ENCODE measurements at places on chromosomes 5 and 9. TPM values are rescaled to one million over a fixed set of nuclear protein-coding genes. Genes with fewer than 3 reads are reported as not detected.

DNA sequence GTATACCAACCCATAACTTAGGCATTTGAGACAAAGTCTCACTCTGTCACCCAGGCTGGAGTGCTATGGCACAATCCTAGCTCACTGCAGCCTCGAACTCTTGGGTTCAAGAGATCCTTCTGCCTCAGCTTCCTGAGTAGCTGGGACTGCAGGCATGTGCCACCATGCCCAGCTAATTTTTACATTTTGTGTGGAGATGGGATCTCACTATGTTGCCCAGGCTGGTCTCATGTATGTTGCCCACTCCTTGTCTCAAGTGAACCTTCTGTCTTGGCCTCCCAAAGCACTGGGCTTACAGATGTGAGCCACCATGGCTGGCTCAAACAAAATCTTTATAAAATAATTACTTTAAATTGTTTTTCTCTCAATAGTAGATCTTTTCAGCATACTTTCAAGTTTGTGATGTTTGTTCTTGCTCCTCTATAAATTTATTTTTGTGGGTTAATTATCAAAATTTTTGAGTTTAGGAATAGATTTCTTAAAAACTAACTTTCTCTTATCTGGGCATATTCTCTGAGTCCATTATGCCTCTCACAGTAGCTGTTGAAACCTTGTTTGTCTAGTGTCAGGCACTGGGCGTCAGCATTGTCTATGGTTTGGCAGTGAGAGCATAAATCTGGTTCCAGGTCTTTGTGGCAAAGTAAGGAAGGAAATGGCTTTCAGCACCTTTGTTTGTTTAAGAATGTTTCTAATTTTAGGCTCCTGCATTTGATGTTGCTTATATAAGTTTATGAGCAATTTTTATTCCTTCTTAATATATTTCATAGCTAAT, 38.7 kb downstream of the NLN start:
- peak; percentile 41 for DNase-seq
- H3K27me3 ChIP-seq = no peaks in the 10 kb centered on the region
- H3K27ac ChIP-seq = no peak overlapping the region
- peaks cover 26% of the 10 kb centered on the region for H3K4me1 ChIP-seq
- no peak overlapping the region for H3K4me3 ChIP-seq

Gene GIN1
- 8.0 TPM for total RNA-seq

DNA sequence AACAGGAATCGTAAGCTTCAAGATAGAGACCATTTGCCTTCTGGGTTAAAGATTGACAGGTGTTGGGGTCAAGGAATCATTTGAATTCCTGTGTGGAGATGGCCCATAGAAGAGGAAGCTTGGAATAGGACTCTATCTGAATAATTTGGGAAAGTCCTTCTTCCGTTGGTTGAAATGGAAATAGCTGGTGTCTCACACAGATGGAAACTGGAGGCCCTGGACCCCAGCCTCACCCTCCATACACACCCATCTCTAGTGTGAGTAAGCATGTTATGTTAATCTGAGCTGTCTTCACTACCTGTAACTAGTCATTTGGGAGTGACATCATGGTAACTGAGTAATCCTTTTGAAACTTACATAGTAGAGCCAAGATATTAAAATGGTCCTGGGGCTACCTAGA, 184.4 kb downstream of the CD180 start:
- peak overlapping the region; percentile 86 for H3K27ac ChIP-seq
- peaks cover 70% of the 10 kb centered on the region for H3K4me1 ChIP-seq
- H3K27me3 ChIP-seq = peaks cover under 1% of the 10 kb centered on the region
- H3K4me3 ChIP-seq = 0 out of 2 replicates have a peak overlapping the region, but pooled peaks have one; percentile 6
- no peak for DNase-seq

GRCh38 chr5:15959370-15960164, 220.0 kb downstream of the MARCHF11 start:
- H3K27ac ChIP-seq = no peak overlapping the region
- no peak overlapping the region for H3K4me3 ChIP-seq
- H3K36me3 ChIP-seq = no peaks in the 10 kb centered on the region
- H3K4me1 ChIP-seq = no peaks in the 10 kb centered on the region

Gene YTHDC2
- total RNA-seq = 17.3 TPM

Gene WHRN
- total RNA-seq = 3.5 TPM

Gene CDX1
- total RNA-seq = not detected

- no peak for DNase-seq
- no peaks in the 10 kb centered on the region for H3K27me3 ChIP-seq
- no peaks in the 10 kb centered on the region for H3K36me3 ChIP-seq
- H3K4me1 ChIP-seq = peaks cover 19% of the 10 kb centered on the region
- H3K27ac ChIP-seq = no peak overlapping the region
- H3K4me3 ChIP-seq = no peak overlapping the region
Measured at GRCh38 chr9:134431095-134431494, 104.8 kb downstream of the RXRA start.

Gene CDC20B
- total RNA-seq = 0.10 TPM

DNA sequence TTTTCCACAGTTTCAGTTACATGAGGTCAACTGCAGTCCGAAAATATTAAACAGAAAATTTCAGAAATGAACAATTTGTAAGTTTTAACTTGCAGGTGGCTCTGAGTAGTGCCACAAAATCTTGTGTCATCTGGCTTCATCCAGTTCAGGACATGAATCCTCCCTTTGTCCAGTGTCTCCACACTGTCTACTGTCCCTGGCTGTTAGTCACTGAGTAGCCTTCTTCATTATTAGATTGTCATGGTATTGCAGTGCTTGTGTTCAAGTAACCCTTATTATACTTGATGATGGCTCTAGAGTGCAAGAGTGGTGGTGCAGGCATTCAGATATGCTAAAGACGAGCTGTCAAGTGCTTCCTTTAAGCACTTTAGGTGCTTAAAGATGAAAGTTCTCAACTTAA, 65.3 kb downstream of the CFAP95 start:
- peaks cover 26% of the 10 kb centered on the region for H3K36me3 ChIP-seq
- H3K27me3 ChIP-seq = no peaks in the 10 kb centered on the region
- H3K27ac ChIP-seq = no peak overlapping the region
- no peak overlapping the region for H3K4me3 ChIP-seq
- DNase-seq = no peak

Gene C5orf63
- 1.0 TPM for total RNA-seq

Gene OBP2B
- not detected for total RNA-seq

GRCh38 chr9:121771418-121771817, 120.0 kb downstream of the DAB2IP start:
- peak overlapping the region; percentile 89 for H3K27ac ChIP-seq
- peaks cover 6% of the 10 kb centered on the region for H3K27me3 ChIP-seq
- H3K4me3 ChIP-seq = peak overlapping the region; percentile 56
- DNase-seq = no peak

Gene F12
- total RNA-seq = 1.2 TPM

GRCh38 chr9:112819635-112820496, 69.3 kb downstream of the SNX30 start:
- H3K36me3 ChIP-seq = peaks cover 13% of the 10 kb centered on the region
- no peaks in the 10 kb centered on the region for H3K27me3 ChIP-seq
- peak overlapping the region; percentile 59 for H3K27ac ChIP-seq
- peaks cover 19% of the 10 kb centered on the region for H3K4me1 ChIP-seq

Gene SHISAL2B
- not detected for total RNA-seq

Gene NRG2
- 0.15 TPM for total RNA-seq

All from HFFc6 (cell line).